ENCODE measurements at places on chromosomes 4 and X. TPM values are rescaled to one million over a fixed set of nuclear protein-coding genes. Genes with fewer than 3 reads are reported as not detected.

DNA sequence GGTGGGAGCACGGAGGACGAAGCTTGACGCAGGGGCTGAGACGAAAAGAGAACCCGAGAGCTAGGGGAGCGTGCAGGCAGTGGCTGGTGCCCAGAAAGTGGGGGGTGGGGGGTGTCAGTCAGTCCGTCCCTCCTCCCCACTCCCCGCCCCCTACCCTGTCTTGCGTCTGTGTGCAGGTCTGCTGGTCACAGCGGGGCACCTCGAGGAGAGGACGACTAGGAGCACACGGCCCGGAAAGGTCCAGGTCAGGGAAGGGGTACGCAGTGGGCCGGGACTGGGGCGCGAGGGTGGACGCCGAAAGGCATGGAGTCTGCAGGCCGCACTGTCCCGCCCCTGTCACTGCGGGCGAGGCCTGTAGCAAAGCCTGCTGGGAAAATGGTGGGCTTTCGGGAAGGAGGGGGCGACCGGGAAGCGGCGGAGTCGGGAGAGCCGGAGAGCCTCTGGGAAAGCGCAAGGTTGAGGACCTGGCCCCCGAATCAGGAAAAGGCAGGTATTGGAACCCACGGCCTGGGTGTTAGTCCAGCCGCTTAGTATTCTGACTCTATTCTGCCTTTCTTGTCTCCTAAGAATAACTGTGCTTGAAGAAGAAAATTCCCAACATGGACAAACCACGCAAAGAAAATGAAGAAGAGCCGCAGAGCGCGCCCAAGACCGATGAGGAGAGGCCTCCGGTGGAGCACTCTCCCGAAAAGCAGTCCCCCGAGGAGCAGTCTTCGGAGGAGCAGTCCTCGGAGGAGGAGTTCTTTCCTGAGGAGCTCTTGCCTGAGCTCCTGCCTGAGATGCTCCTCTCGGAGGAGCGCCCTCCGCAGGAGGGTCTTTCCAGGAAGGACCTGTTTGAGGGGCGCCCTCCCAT, 769 bp downstream of the TCEAL1 start:
- no peak for DNase-seq

GRCh38 chrX:16643176-16643575, 6.8 kb upstream of the S100G start:
- DNase-seq: no peak

- DNase-seq: no peak
Measured at GRCh38 chr4:181582595-181582994, 660.6 kb upstream of the TENM3 start.

Gene USP17L17
- not detected for total RNA-seq

DNA sequence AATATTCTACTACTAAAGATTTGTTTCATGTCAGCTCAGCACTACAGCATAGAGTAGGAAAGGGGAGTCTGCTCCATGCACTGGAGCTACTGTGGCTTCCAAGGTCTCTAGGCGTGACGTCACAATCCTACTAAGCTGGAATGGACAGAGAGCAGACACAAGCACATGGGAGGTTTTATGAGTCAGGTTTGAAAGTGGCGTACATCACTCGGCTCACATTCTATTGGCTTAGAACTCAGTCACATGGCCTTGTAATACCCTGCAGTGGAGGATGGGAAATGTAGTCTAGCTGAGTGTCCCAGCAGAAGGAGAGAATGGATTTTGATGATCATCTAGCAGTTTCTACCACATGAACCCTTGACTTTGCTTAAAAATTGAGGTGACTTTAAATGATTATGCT, 624.8 kb upstream of the ATOH1 start:
- no peak for DNase-seq

DNA sequence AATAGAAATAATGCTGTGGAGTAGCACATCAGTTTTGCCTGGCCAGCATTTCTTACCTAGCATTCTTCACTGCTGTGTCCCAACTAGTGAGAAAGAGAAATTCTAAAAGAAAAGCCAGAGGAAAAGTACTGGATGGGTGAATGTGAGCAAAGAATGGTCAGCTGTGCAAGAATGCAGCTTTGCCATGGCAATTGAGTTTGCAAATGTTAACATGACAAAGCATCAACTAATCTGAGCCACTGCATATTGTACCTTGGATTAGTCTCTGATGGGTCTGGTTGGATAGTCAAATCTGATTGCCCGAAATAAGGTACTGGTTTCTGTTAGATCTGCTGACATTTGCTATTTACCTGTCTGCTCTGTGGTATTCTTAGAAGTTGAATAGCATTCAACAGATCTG, 38.7 kb downstream of the ADD1 start:
- no peak for DNase-seq

DNA sequence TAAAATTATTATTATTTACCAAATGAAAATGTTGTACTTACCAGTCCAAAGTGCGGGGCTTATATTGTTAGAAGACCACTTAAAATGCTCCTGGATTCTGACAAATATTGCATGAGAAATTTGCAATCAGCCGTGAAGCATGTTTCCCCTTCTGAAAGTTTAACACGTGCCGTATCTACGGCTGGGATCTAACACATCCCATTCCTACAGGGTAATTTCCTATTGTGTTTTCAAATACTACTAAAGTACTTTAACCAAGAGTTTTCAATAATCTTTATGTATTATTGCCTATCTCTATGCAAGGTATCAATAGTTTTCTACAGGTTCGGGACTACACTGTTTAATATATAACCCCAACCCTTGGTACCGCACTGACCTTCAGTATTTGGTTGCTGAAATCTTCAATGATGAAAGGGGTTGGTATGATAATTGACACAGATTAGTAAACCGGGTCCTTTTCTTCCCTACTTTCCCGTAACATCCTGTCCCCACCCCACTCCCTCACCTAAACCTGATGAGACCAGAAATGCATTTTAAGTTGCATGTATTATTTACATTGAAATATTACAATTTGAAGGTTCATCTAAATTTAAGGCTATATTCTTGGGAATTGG, 795 bp upstream of the BRWD3 start:
- DNase-seq: no peak

DNA sequence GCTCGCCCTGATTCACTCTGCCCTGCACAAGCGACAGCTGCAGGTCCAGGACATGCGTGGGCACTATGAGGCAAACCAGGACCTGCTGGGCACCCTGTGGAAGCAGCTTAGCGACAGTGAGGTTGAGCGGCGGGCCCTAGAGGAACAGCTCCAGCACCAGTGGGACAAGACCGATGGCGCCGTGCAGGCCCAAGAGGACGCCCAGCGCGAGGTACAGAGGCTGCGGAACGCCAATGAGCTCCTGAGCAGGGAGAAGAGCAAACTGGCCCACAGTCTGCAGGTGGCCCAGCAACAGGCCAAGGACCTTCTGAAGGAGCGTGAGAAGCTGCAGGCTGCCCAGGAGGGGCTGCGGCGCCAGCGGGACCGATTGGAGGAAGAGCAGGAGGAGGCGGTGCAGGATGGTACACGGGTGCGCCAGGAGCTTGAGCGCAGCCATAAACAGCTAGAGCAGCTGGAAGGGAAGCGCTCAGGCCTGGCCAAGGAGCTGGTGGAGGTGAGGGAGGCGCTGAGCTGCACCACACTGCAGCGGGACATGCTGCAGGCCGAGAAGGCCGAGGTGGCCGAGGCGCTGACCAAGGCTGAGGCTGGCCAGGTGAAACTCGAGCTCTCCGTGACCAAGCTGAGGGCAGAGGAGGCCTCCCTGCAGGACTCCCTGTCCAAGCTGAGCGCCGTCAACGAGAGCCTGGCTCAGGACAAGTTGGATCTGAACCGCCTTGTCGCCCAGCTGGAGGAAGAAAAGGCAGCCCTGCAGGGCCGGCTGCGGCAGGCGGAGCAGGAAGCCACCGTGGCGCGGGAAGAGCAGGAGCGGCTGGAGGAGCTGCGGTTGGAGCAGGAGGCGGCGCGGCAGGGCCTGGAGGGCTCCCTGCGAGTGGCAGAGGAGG, 12.8 kb downstream of the SMIM10L2A start:
- no peak for DNase-seq

GRCh38 chrX:124338733-124339514, 6.5 kb downstream of the TEX13D start:
- no peak for DNase-seq

DNA sequence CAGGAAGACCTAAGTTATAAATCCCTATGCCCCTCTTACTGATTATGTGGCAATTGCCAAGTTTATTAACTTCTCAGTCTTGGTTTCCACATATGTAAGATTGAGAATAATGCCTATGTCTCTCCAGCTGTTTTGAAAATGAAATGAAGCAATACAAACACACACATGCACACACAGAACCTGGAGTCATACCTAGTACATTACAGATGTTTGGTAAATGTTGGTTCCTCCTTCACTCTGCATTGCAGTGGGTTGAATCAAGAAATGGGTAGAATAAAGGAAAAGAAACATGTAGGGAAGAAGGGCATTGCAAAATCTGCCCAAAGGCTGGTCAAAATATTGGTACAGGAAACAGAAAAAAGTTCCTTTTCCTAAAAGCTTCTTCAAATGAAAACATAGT, 309.9 kb upstream of the EMCN start:
- DNase-seq: no peak

DNA sequence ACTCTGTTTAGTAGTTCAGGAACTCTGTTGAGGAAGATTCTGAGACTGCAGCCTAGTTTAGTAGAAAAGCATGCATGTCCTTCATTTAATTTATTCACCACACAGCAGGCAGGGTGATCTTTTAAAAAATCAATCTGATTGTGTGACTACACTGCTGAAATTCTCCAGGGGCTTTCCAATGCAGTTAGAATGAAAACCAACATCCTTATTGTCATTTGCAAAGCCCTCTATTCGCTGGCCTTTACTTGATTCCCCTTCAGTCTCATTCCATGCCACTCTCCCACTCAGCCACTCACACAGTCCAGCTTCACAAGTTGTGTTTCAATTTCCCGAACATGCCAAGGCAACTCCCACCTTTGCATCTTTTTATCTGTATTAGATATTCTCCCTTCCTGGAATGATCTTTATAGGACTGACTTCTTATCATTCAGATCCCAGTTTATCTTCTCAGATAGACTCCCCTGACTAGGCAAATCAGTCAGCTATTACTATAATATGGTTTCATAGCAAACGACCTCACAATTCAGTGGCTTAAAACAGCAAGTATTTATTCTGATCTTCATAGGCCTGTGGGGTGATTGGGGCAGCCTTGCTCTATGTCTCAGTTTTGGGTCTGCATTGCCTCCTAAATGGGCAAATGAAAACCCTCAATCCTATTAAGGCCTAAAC, 21.3 kb upstream of the FTHL17 start:
- no peak for DNase-seq

DNA sequence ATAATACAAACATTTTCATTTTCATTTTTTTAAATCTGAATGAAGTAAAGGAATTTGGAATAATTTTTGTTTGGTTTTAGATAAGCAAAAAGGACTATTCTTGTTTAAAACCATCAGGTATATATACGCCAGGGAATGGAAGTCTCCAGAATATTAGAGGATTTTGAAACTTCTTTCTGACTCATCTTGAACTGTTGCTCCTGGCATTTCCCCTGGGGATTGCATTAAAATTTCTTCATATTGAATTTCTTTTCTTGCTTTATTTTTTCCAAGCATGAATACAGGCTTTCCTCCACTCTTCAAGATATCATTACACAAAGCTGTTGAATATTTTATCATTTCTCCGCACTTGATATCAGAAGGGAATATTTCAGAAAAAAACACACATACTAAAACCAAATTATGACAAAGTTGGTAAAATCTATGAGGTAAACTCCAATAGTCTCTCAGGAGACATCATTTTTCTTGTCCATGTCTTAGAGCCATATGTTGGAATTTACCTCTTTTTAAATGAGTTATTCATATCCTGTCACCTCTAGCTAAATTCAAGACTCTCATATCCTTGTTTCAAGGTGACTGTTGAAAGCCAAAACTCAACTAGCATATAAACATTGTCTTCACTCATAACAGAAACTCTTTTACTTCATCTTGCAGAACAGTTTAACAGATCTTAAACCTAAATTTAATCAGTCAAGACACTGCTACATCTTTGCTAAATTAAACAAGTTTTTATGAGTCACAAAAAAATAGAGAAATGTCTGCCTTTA, 20.7 kb upstream of the CSN1S1 start:
- no peak for DNase-seq

DNA sequence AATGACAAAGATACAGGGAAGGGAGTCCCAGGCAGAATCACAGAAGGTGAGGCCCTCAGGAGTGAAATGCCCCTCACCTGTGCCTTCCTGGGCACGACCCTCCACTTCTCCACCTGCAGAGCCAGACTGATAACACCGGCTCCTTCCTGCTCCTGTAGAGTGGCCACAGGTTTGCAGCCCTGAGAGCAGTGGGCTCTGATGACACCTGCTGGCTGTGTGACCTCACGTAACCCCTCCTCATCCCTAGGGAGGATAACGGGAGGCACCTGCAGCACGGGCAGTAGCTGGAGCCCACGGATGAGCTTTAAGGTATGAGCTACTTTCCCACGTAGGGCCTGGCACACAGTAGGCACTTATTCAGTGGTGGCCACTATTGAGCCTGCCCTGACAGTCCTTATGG, 25.5 kb upstream of the MAN2B2 start:
- no peak for DNase-seq

Gene SMIM14
- 0.51 TPM for total RNA-seq

DNA sequence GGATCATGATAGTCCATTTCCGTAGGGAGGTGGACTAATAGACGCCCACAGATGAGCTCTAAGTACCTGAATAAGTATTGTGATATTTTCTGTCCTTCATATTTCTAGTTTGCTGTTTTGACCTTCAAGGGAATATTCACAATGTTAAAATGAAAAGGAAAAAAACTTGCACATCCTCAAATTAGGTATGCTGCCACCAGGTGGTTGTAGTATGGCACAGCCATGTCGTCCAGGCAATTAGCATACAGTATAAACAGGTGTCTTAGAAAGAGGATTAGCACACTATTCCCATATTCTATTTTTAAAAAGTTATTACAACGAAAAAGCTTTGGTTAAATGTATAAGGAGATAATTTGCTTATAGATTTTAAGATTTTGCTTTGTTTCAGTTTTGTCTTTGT, 802.0 kb downstream of the RPA4 start:
- DNase-seq: no peak

- no peak for DNase-seq
Measured at GRCh38 chrX:111254896-111255693, 15.2 kb downstream of the CAPN6 start.

DNA sequence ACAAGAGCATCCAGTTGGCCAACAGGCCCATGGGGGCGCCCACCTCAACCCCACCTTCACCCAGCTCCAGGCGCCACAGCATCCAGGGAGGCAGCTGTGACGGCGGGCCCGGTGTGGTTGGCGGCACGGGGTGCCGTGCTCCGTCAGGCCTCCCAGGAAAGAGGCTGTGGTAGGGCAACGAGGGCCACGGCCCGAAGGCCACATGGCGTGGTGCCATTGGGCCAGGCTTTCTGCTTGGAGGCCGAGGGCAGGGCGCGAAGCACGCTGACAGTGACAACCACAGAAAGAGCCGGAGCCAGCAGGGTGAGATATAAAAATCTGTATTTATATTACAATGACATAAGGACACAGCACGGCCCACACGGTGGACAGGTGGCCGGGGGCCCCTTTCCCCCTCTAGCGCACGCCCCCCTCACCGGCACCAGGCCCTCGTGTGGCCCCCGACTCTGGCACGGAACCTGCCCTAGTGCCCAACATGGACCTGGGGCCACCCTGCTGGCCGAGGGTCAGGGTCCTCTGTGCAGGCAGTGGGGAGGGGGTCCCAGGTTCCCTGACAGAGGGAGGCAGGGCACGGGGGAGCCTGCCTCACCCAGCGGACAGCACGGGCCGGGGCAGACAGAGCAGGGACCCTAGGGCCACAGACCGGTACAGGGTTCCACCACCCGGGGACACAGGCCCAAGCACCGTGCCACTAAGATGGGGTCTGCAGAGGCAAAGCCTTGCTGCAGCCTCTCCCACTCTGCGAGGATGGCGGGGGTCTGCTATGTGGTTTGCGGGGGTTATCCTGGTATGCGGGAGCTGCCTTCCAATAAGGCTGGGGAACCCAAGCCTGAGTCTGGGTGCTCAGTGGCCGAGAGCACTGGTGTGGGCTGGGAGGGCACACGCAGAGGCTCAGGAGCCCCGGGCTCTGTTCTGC, 5.5 kb upstream of the HAUS3 start:
- no peak for DNase-seq

All from activated T-cell treated with anti-CD3 and anti-CD28 coated beads, Interleukin-2, amount 50 U/mL, for 4 hours (primary cell).